ENCODE measurements at places on chromosomes 2 and 18. TPM values are rescaled to one million over a fixed set of nuclear protein-coding genes. Genes with fewer than 3 reads are reported as not detected.

The MROH2A gene
- not detected for total RNA-seq

The FSHR gene
- total RNA-seq = not detected

The SP140 gene
- 0.65 TPM for total RNA-seq

- no peaks in the 10 kb centered on the region for H3K36me3 ChIP-seq
- DNase-seq = no peak
These were observed 11.4 kb downstream of the CDK5R2 start for GRCh38 chr2:218970894-218971293.

Data from esophagus muscularis mucosa (tissue), 4 donors.